Effector CD8-positive, alpha-beta T cell (primary cell): ENCODE measurements at places on chromosomes 1 and 21.

- no peak for DNase-seq
Observed at GRCh38 chr1:19149736-19150135, 60.3 kb downstream of the UBR4 start.

DNA sequence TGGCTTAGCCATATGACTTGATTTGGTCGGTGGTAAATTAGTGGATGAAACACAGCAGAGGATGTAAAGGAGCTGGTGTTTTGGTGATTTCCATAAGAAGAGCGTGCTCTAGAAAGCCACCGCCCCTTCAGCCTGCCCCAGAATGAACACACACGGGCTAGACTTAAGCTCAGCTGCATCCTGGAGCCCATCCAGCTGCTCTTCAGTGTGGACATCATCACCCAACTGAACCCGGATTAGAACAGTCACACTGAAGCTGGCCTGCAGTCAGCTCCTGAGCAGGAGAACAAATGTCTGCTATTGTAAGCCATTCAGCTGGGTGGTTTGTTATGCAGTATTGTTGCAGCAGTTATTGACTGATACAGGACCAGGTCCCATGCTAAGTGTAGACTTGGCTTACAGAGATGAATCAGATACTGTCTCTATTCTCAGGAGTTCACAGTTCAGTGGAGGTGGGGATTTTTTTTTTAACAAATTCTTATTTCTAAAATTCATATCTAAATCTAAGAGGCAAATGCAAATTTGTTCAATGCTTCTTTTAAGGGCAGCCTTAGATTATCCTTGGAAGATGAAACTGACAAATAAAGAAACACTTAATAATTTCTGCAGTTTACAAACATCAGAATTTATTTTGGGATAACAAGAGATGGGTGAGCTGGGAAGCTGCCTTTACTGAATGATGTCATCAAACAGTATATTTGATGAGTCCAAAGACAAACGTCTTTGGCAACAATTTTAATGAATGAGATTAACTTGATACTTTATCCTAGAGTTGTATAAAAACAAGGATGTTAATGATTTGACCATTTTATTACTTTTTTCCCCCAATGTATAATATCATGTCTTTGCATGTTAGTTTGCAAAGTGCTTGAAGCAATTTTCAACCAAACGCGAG is 251.2 kb downstream of the TRABD2B start:
- no peak for DNase-seq

DNA sequence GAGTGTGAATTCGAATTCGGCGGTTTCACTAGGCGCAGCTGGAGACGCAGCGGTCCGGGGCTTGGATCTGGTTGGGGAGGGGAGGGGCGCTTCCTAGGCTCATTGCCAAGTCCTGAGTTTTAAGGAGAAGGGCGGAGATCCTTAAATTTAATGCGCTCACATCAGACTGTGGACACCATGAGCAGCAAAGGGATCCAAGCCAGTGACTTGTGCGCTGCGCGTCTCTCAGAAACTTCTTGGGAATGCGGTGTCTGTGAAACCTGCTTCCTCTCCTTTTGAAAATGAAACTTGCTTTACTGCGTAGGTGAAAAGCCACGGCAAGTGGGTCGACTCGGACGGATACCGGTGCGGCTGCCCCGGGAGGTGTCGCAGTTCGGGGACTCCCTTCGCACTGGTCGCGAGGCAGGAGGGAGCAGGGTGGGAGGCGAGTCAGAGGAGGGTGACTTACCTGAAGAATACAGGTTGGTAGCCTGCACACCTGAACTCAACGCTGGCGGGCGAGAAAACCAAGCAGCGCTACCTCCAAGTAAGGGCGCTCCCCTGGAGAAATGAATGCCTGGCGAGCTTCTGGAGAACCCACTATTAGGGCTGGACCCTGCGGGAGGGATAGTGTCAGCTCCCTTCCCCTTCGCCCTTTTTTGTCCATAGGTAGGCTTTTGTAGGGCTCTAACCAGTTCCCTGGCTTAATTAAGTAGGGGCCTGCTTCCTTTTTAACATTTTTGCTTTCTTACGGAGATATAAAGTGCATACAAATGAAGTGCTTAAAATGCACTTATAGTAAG is 992 bp downstream of the TENT5C start:
- peak; percentile 32 for DNase-seq

- no peak for DNase-seq
Observed at GRCh38 chr1:172460887-172461315, 17.0 kb upstream of the PIGC start.

DNA sequence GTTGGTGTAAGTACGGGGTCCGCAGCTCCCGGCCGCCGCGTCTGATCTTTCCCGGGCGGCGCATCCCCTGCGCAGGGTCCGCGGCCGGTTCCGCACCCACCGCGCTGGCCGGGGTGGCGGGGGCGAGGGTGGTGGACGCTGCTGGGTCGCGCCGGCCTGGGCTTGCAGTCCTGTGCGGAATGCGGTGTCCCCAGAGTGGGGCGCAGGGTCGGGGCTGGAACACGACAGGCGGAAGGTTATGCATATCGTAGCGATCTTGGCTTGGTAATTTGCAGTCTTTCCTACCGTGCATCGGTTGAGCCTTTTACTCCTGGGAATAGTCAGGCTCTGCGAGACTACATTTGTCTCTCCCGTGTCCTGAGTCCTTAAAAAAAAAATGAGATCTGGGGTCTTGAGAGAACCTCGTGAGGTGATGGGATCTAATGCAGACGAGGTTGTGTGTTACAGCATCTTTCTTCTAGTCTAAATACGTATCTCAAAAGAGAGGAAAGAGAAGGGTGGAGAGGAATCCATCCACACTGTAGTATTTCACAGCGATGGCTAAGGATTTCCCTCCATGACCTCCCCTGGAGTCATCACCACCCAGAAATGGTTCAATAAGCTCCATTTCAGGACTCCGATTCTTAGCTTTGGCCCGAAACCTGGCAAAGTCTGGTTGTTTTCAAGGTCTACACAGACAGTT is 572 bp downstream of the ATP1B1 start:
- no peak for DNase-seq

DNA sequence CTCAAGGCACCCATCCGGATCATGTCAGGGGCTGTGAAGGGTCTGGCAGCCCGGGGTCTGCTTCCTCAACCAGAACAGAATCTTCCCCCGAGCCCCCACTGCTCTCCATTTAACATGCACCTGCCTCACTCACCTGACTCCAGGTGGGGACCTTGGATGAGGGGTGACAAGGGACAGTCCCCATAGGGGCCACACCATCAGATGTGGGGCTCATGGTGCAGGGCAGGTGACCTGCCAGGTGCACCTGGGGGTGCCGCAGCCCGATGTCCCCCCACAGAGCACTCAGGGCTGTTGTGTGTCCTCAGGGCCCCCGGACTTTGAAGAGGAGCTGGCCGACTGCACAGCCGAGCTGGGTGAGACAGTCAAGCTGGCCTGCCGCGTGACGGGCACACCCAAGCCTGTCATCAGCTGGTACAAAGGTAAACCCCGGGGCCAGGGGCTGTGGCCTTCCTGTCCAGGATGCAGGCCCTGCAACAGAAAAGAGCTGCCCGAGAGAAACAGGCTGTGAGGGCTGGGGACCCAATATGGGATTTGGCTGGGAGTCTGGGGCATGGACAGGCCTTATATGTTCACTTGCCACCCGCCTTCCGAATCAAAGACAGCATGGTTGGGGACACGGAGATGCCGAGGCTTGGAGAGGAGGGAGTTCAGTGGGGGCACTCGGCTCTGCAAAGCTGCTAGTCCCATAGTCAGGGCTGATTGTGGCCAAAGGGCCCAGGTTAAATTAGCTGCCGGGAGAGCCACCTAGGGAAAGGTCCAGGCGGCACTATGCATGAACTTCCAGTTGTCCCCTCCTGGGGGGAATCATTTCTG is 64.6 kb downstream of the TRIM11 start:
- no peak for DNase-seq

- DNase-seq: no peak
Observed at GRCh38 chr1:160726114-160726497, 12.9 kb upstream of the SLAMF7 start.

- DNase-seq: no peak
Observed at GRCh38 chr1:40944326-40944725, 35.2 kb upstream of the CTPS1 start.

GRCh38 chr1:244952940-244953339 is 88.6 kb upstream of the HNRNPU start:
- no peak for DNase-seq

- no peak for DNase-seq
Observed at GRCh38 chr1:15429701-15430149, 8.5 kb upstream of the CTRC start.

DNA sequence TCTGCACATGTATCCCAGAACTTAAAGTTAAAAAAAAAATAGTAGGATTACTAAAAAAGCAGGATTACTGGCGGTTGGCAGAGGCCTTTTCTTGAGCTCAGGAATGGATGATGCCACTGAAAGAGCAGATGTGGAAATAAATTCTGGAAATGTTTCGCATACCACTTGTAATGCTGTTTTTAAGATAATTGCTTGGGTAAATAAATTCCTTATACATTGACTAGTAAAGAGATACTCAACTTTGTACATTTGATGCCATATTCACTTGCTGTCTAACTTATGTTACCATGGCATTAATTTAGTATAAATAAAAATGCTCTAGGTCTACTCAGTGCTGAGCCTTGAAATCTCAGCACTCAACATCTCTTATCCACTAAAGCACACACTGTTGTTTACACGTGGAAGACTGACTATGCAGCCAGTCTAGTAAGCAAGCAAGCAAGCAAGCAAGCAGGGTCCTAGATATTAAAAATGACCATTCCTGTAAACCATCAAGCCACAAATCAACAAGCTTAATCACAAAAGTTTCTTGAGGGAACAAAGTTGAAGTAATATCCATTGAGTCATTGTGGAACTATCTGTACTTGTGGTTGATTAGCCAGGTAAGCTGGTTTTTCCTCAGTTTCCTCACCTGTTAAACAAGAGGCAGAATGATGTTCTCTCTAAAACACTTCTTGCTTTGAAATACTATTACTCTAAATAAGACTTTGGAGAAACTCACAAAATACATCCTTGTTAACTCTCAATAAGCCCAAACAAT is 1.7 kb upstream of the RASAL2 start:
- DNase-seq: no peak

GRCh38 chr1:13616234-13616633 is 32.6 kb downstream of the PDPN start:
- no peak for DNase-seq

DNA sequence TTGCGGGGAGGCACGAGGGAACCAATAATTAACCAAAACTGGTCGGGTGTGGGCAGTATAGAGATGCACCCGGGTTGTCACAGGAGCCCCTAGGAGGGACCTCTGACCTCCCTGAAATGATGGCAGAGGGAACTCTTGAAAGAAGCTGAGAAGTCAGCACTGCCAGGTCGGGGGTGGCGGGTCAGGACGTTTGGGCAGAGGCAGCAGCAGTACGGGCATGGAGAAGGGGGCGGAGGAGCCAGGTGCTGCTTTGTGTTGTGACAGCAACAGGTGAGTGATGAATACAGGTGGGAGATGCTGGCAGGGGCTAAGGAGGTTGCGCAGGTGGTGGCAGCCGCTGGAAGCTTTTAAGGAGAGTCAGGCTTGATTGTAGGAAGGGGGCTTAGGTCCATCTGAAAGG is 11.7 kb downstream of the TNFRSF1B start:
- no peak for DNase-seq

DNA sequence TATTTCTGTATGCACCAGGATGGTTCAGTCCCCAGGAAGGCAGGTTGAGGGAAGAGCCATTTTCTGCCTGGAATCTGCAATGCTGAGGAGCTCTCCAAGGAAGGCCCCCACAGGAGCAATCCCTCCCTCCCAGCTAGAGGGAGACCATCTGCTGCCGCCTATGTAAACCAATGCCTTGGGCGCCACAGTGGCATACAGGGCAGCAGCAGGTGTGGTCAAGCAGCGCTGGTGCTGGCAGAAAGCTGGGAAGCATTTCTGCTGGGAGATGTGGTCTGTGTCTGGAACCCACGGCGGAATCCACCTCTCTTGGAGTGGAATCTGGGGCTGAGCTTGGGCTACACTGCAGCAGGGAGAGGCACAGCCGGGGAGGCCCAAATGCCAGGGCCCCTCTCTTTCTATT is 283.3 kb downstream of the RRAGC start:
- DNase-seq: no peak

- no peak for DNase-seq
Observed at GRCh38 chr1:40936931-40937339, 42.6 kb upstream of the CTPS1 start.

GRCh38 chr1:230067419-230067870 is 407 bp downstream of the GALNT2 start:
- no peak for DNase-seq

DNA sequence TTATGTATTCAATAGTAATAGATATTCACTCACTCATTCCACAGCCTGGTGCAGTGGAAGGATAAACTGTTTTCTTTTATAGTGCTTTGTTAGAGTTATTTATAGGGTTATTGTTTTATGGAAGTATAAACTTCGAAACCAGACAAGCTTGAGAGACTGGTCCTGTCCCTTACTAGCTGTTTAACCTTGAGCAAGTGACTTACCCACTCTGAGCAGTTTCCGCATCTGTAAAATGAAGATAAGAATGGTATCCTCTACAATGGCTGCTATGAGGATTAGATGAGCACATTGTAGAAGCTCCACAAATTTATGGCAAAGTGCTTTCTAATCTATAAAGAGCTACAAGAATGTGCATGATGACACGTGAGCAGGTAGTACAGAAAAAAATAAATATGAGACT is 30.8 kb upstream of the EPS15 start:
- DNase-seq: no peak

DNA sequence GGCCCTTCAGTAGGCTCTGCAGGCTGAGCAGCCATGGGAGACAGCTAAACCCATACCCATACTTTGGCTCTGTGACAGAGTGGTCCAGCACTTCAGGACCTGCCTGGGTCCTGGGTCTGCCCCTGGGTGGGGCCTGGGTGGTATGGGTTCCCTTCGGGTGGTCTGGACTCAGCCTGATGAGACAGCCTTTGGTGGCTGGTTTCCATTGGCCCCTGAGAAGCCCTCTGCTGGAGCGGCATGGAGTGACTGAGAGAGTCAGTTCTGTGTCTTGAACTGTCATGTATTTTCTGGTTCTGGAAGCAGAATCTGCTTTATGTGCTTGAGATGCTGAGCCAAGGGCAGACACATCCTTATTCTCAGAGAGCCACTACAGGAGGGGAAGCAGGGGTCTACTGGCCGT is 31.3 kb upstream of the KCNA2 start:
- no peak for DNase-seq

DNA sequence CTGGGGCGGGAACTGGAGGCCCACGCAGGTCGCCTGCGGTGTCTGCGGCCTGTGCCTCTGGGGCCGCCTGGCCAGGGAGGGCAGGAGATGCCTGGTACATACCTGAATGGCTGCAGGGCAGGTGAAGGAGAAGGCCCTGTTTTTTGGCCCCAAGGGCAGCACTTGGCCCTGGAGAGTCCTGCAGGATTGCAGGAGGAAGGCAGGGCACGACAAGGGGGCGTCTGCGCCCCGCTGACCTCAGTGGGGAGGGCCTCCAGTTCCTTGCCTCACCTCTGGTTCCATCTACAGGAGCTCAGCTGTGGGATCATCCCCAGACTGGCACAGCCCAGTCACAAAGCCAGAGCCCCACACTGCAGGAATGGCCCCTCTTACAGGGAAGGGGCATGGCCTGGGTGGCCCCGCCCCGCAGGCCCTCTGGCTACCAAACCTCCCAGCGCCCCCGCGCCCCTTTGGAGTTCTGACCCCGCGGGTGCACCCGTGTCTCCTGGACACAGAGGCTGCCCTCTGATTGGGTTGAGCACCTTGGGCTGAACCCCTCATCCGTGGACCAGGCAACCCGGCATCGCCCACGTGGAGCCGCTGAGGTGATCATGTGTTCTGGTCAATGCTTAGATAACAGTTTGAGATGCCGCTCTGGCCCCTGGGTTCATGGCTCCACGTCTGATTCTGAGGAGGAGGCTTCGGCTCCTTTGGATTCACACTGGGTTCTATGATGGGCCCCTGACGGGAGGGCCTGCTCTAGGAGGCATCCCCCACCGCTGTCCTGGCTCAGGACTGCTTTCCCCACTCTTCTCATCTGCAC is 1.3 kb upstream of the PEX10 start:
- no peak for DNase-seq
